ENCODE measurements at places on chromosomes 4 and X.

DNA sequence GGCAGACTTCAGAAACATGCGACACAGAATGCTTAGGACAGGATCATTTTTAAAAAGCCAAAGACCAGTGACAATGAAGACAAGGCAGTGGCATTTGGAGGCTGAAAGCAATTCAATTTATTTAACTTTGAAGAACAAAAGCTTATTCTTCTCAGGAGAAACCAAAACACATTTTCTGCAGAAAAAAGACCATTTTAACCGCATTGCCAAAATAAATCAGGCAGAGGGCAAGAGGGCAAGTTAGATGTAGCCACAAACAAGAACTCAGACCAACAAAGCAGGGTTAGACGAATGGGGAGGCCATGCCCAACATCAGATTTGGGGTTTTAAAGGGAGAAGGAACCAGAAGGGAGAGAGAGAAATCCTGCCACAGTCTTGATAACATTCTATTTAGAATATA is 58.9 kb downstream of the RELL1 start:
- no peak for DNase-seq

- no peak for DNase-seq
Measured at GRCh38 chrX:132786217-132786616, 172.2 kb downstream of the HS6ST2 start.

DNA sequence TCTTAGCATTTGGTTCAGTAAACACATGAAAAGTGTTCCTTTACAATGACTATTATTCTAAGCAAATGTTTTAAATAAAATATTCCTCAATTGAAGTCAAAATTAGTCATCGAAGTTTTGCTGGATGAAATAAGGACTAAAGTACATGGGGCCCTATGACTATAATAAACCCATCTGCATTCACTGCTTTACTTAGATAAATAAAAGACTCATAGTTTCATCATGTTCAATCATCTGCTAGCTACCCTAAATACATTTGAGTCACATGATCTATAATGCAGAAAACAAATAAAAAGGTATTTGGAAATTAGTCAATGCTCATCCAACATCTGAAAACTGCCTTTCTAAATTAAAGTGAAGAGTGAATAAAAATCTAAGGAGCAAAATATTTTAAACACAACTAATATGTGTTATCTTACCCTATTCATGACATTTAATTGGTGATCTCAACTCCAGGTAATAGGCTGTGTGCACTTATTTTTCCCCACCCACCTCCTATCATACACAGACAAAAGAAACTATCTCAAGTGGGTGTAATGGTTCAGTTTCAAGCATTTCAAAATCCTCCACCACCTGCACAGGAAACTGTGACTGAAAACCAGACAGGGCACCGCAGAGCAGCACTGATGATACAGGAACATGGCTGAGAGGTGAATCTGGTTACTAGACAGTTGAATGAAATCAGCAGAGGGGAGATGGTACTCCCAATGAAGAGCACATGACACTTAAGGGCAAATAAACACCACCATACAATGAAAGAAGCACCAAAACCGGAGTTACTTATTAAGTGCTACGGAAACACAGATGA is 78.6 kb downstream of the CAMK2D start:
- DNase-seq: no peak

DNA sequence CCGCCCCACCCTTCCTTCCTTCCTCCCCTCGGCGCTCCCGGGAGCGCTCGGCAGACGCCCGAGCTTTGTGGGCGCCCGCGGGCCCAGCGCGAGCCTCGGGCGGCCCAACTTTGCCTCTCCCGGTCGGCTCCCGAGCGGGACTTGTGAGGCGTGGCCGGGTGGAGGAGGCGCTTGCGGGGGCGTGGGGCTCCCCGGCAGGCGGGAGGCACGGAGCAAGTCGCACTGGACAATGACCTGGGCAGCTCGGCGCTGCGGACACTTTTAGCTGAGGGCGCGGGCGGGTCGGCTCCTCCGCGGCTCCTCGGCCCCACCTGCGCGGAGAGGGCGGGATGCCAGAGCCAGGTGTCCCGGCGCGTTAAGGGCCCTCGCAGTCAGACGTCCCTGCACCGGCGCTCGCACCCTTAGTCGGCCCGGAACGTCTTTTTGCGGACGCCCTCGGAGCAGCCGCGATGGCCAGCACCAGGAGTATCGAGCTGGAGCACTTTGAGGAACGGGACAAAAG is 385 bp downstream of the DCLK2 start:
- DNase-seq: peak; percentile 69

DNA sequence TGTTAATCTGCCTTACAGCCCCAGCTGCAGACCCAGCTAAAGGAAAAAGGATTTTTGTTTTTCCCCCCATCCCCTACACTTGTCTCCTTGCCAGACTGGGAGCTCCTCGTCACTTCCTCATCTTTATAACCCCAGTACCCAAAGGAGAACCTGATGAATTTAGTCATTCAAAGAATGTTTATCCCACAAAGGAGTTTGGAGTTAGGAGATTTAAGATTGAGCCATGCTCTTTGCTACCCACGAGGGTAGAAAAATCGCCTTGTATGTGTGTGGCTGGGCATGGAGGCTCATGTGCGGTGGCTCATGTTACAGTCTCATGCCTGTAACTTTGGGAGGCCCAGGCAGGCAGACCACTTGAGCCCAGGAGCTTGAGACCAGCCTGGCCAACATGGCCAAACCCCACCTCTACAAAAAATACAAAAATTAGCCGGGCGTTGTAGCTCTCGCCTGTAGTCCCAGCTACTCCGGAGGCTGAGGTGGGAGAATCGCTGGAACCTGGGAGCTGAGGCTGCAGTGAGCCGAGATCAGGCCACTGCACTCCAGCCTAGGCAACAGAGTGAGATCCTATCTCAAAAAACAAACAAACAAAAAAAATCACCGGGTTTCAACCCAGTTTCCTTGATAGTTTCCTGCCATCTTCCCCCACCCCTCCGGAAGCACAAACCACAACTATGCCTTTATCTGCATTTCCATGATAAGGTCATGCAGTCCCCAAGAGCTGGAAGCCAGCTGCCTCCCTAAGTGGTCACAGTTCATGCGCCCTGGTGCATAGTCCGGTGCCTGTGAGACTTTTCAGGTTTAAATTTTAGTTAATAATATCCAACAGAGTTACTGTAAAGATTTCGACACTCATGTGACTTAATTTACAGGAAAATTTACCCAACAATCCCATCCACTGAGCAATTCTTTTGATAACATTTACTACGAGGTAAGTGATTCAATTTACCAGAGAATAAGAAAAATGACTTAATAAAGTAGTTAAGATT is 1.5 kb downstream of the CFAP97 start:
- DNase-seq: no peak

DNA sequence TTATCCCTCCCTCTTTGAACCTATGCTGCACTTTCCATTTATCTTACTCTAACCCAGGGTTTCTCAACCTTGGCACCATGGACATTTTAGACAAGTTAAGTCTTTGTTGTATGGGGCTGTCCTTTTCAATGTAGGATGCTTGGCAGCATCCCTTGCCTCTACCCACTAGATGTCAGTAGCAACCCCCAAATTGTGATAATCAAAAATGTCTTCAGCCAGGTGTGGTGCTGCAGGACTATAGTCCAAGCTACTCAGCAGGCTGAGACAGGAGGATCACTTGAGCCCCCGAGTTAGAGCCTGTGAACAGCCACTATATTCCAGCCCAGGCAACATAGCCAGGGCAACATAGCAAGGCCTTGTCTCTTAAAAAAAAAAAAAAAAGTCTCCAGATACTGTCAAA is 7.0 kb downstream of the LRCH2 start:
- peak; percentile 60 for DNase-seq

DNA sequence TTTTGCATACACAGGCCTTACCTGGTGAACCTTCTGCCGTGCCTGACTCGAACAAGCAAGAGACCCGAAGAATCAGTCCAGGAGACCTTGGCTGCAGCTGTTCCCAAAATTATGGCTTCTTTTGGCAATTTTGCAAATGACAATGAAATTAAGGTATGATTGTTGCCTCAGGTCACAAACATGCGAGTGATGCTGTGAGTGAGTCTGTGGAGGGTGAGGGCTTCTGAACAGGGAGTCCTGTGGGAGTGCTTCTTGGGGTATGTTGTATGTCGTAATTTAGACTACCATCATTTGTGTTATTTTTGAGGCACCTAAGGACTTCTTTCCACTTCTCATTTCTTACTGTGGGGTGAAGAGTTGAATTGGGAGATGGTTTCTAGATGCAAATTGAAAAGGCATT is 32.8 kb downstream of the HTT start:
- DNase-seq: no peak

- DNase-seq: no peak
Measured at GRCh38 chrX:107708762-107709161, 66.8 kb downstream of the TSC22D3 start.

- DNase-seq: no peak
Measured at GRCh38 chrX:17595456-17596035, 141.7 kb upstream of the SCML1 start.

DNA sequence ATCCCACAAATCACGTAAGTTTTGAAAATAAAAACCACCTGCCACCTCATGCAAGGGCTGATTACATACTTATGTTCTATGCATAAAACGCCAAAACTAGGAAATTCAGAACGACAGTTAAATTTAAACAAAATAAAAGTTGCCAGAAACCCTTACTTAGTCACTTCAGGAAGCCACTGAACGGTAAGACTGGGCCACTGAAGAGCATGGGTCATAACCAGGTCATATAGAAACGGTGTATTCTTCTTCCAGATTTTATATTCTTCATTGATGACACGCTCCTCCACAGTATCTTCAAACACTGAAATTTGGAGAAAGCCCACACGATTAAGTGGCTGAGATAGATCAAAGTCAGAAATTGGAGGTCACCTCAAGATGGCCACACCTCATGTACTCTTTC is 1.2 kb downstream of the RBBP7 start:
- DNase-seq: no peak

DNA sequence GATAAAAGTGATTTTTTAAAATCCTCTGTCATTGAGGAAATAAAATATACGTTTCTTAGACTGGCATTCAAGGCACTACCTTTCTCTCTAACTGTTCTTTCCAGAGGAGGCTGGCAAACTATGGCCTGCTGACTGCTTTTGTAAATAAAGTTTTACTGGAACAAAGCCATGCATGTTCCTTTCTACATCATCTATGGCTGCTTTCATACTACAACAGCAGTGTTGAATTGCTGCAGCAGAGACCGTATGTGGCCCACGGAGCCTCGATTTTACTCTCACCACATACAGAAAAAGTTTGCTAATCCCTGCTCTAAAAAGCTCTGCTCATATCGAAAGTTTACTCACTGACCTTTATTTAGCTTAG is 20.2 kb downstream of the SETD7 start:
- no peak for DNase-seq

- DNase-seq: no peak
Measured at GRCh38 chrX:148632444-148632843, 132.0 kb downstream of the AFF2 start.

DNA sequence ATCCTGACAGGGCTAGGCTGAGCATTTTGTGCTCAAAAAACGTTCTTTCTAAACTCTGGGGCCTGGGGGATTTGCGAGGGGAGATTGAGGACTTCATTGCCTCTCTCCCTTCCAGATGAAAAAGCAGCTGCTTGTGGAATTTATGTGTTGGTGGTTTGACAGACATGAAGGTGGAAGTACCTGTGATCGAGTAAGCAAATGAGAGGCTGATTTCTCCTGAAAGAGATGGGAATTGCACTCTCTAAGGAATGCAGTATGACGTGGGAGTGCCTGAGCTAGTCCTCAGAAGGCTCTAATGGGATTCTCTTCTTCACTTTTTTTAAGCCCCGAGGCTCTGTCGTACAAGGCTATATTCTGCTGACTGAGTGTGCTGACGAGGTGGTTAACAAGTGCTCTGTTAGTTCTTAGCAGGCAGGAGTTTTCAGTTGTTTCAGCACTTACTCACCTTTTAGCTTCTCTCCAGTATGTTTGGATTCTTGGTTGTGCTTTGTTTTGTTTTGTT is 426.8 kb upstream of the CNKSR2 start:
- no peak for DNase-seq

DNA sequence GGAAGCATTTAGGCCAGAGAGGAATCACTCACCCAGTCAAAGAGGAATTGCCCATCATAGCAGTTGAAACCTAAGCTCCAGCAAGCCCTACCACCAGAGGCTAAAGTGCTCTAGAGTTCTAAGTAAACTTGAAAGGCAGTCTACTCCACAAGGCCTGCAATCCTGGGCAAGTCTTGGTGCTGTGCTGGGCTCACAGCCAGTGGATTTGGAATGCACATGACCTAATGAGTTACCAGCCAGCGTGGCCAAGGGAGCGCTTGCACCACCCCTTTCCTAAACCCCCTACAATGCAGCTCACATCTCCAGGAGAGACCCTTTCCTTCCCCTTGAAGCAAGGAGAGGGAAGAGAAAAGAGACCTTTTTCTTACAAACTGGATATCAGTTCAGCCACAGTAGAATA is 445.7 kb downstream of the GASK1B start:
- no peak for DNase-seq

DNA sequence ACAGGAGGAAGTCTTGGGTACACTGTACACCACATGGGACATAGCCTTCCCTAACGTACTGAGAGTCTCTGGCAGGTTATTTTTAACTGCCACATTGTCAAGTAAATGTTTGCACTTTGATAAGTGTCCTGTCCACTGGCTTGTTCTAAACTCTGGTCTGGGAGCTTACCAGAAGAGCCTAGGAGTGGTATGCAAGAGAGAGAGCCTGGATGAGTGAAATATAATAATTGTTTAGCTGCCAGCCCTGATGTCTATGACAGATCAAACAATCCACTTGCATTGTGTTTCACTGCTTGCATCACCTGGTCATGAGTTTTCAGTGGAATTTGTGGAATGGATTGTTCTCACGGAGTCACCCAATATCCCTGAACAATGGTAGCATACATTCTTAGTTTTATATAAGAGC is 91.6 kb downstream of the SHROOM3 start:
- DNase-seq: no peak

DNA sequence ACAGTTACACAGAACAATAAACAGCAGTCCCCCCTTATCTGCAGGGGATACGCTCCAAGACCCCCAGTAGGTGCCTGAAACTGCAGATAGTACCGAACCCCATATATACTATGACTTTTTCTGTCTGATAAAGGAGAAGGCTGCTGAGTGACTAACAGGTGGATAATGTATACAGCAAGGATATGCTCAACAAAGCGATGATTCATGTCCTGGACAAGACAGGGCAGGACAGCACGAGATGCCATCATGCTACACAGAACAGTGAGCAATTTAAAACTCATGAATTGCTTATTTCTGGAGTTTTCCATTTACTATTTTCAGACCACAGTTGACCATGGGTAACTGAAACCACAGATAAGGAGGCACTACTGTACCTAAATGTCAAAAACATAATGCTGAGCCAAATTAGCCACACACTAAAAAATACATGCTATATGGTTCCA is 76.1 kb downstream of the MANBA start:
- DNase-seq: no peak

- DNase-seq: no peak
Measured at GRCh38 chrX:37912777-37913176, 65.4 kb upstream of the DYNLT3 start.

DNA sequence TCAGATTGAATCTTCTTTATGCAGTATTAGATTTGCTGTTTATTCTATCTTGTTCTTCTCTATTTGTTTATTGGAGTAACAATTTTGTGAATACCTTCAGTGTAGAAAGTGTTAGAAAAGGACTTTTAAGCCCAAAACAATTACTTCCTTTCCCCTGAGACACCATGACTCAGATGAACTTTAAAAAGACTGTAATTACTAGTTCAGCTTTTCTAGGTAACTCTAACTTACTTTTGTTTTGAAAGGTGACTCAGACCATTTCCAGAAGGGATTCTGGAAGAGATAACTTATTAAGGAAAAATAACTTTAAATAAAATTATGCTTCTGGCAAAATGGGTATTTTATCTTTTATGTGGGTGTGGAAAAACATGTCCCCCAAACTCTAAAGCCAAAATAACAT is 561.5 kb upstream of the PCDH10 start:
- no peak for DNase-seq
